ENCODE measurements at places on chromosomes 5 and 9.

DNA sequence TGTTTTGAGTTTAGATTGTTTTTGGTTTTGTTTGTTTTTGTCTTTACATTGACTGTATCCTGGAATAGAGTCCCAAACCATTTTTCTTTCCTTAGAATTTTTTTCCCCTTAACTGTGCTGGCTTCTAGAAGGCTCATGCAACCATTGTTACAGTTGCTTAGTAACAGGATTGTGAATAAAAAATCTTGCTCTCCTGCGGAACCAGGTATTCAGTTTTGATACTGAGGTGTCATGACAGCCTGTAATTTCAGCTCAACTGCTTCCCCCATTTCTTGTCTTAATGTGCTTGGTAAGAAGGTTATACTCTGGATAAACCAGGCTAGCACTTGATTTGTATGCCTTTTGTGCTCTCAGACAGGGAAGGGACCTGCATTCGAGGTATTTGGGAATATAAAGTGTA is 42.1 kb downstream of the FOCAD start:
- DNase-seq, result no peak

DNA sequence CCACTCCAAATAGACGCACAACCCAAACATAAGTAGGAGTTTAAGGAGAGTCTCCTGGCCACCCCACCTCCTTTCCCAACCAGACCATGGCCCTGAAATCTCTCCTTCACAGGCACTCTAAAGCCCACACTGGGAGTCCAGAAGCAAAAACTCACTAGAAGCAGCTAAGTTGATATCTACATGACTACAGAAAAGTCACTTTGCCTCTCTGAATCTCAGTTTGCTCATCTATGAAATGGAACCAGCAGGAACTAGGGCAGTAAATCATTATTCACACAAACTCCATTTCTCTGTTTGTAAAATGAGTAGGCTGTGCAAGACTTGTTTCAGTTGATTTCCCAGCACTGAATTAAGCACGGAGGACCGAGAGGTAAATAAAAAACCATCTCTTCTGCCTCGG is 4.1 kb upstream of the WWC1 start:
- DNase-seq, result no peak

DNA sequence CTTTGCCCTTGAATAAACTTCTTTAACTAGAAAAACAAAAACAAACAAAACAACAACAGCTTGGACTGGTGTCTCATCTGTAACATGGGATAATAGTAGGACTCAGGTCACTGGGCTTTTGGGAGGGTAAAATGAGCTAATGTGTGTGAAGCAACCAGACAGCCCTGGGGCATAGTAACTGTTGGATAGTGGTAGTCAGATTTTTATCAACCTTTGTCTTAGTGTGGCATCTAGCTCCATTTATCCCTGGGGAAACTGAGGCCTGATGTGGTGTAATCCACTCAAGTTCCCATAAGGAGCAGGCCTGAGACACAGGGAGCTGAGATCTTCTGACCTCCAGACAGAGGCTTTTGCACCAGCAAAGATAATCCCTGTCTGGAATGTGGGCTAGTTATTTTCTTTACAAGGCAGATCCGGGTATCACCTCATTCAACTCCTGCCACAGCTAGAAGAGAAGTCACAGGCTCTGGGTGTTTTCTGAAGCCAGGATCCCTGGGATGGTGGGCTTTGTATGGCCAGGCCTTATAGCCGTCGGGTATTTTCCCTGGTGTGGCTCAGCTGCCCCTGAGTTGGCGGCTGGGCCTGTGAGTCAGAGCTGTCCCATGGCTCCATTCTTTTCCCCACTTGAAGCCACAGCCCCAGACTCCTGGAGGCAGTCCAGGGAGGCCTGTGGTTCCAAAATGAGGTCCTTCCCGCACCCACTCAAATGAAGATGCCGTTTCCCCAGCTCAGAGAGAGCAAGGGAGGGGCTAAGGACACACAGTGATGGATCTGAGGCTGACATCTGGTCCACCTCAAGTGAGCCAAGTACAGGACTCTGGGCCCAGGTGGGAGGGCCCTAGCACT is 26.1 kb upstream of the CSF1R start:
- no peak for DNase-seq

GRCh38 chr5:78589923-78590322 is 58.6 kb downstream of the LHFPL2 start:
- DNase-seq, result no peak

DNA sequence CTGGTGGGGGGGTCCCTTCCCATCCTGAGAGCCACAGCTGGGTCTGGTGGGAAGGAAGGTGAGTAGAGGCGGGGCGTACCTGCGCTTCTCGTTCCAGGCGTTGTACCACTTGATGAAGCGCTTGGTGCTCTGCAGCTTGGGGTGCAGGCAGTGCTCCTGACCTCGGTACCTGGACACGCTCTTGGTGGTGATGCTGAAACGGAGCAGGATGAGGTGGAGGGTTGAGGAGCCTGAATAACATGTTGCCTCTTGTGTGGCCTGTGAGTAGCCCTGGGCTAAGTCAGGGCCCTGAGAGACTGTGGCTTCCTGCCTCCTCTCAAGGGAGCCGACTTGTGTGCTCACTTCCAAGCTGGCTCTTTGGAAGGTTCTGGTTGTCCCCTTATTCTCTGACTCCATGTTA is 4.3 kb downstream of the CXCL14 start:
- no peak for DNase-seq

DNA sequence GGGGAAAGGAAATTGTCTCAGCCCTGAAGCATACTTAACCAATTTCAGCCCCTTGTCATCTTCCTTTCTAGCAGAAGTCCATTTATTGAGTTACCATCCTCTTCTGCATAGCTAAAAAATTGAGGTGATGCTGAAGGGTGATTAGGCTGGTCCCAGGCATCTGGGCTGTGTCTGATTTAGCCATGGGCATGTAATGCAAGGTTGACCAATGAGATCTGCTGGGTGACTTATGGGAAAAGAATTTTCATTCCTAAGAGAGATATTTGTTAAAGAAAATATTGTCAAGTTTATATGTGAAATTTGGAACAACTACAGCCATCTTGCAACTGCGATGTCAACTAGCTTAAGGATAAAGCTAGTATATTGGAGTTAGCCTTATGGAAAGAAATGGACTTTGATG is 5.1 kb downstream of the ITGA2 start:
- DNase-seq, result no peak

DNA sequence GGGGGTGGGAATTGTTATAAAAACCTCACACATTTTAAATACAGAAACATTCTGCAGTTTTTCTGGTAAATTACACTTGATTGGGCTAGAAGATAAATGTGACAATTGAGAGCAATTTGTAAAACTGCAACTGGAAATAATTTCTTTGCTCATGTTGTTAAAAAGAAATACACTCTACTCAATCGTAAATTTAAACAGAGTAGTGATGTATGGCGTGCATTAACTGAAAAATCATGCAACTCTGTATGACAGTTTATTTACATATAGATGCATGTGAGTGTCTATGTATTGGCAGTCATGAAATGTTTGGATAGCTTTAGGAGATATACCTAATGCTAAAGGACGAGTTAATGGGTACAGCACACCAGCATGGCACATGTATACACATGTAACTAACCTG is 554.9 kb downstream of the PRELID2 start:
- no peak for DNase-seq

DNA sequence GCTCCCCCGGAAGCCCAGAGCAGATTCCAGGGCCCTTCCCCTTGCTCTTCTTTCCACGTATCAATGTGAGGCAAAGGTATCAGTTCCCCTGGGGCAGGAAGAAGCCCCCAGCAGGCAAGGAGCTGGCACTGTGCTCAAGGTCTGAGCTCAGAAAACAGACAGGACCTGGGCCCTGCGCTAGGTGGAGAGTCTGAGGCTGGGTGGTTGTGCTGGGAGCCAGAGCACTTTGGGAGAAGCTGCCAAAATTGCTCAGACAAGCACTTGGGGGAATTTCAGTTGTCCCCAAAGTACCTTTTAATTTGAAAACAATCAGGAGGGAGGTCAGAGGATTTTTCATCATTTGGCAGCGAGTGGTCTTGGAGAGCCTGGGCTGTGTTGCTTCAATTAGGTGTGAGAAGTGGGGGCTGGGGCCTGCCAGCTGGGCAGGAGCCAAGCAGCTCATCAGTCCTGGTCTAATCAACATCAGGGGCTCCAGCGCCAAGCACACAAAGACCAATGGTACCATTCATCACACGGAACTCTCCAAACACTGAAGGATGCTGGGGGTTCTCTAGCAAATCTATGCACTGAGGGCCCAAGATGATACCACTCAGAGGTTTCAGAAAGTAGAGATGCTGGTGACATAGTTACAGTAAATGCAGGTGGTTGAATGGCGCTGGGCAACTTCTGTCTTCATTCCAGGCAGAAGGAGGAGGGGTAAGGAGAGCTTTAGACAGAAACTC is 176.5 kb downstream of the SNX18 start:
- DNase-seq, result no peak

DNA sequence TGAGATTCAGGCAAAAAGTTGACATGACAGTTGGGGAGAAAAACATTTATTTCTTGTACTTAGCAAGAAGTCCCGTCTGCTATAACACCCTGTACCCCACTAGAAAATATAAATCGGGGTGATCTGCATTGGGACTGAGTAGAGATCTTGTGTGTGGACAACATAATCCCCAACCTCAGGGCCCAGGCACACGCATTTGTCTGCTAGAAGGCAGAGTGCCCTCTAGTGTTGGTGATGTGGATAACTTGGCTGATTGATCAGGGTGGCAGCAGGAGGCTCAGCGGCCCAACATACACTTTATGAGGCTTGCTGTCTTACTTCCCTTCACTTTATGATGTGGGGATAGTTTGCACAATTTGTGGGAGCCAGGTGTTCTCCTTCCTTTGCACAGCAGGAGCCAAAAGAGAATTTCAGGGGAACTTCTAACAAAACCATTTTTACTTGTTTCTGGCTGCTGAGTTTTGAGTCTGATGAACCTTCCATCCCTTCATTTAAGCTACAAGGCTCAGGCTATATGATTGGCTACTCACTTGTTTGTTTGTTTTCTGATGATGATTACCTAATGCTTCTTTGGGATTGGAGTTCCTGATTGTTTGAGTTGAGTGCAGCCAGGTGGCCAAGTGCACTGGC is 263.2 kb downstream of the DMAC1 start:
- DNase-seq, result peak; percentile 15

DNA sequence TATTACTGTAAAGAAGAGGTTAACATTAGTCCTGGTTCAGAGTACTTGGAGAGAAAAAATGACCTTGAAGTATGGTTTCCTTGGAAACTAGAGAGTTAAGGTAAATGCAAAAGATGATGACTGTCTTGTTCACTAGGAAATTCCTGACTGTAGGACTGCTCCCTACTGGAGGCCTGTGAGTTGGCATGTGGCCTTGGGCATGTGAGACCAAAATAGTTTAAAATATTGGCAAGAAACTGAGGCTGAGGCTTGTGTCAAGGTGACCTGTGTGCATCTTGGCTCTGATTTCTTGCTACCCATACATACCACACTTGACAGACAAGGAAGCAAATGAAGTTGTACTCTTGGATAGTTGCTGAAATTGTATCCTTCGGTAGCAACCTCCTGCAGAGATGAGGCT is 96.5 kb downstream of the TARS1 start:
- no peak for DNase-seq

DNA sequence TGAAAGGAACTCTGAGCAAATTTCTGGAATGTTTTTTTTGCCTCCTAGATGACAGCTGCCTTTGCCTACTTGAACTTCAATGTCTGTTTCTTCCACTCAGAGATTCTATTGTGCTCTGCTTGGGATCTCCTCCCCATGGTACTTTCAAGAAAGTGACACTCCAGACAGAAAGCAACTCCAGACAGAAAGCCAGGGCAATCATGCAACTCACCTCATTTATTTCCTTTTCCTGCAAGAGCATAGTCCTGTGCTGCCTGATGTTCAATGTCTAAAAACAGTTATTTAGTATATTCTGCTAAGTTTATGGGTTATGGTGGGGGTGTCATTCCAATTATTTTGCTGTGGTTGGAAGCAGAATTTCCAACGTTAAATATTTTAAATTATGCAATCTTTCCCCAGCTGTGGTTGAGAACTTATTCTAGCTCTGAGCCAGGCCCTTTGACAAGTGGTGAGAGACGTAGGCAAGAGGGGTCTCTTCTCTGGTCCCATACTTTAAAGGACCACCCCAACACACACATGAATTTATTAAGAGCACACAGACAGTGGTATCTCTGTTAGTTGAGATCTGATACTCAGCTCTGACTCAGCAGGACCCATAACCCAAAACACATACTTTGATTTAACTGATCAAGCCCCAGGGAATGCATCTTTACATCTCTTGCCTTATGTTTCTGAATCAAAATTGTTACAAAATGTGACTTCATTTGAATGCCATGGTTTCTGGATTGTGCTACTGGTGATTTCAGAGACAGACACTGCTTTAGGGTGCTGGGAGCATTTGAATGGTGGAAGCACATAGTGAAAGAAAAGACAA is 39.5 kb upstream of the MAMDC2 start:
- DNase-seq, result no peak

- DNase-seq, result no peak
These were observed 16.6 kb downstream of the STOM start for GRCh38 chr9:121353241-121354061.

GRCh38 chr9:122812736-122813135 is 12.8 kb downstream of the OR1K1 start:
- no peak for DNase-seq

DNA sequence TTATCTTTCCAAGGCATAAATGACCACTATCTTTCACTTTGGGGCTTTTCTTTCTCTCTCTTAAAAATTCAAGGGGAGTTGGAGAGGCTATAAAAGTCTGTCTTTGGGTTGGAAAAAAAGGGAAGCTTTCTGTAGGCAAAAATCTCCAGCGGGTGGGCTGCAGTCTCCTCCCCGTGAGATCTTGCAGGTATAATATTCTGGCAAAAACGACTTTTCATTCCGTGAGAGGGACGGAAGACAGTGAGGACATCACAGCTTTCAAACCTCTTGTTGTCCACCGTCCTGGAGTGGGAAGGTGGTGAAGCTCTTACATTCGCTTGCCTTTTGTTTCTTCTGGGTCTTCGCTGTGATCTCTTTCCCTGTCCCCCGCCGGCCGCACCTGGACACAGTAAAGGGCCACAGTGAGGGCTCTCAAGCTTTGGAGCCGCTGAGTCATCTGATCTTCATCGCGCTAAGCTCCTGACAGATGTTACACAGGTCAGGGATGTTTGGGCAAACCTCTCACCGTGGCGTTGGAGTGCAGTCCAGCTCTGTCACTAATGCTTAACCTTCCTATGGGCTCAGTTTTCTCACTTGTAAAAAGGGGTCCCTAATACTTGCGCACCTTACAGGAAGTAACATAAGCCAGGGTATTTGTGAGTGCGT is 61.9 kb upstream of the MEGF10 start:
- DNase-seq, result no peak

GRCh38 chr9:37668116-37668601 is 17.4 kb downstream of the FRMPD1 start:
- no peak for DNase-seq

GRCh38 chr9:113882181-113882580 is 6.1 kb downstream of the ZNF618 start:
- DNase-seq, result no peak

All from GM12864 (cell line).